ENCODE measurements at places on chromosomes 5 and 9. TPM values are rescaled to one million over a fixed set of nuclear protein-coding genes. Genes with fewer than 3 reads are reported as not detected.

DNA sequence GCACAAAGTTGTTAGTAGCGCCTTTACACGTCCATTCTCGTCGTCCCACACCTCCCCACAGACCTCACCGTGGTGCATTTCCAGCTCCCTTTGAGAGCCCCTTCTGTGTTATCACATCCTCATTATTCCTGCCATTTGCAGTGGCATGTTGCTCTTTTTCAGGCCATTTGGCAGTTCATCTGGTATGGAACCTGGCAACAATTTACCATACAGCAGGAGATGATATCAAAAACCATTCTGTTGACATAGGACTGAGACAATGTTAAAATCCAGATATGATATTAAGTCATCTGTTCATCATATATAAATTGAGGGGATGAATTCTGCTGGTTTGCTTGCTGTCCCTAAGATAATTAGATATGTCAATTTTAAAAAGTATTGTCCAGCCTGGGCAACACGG lies 83.0 kb downstream of the TMEM174 start:
- no peak overlapping the region for H3K4me3 ChIP-seq
- no peak overlapping the region for H3K27ac ChIP-seq
- DNase-seq, result no peak
- peaks cover 25% of the 10 kb centered on the region for H3K27me3 ChIP-seq
- no peaks in the 10 kb centered on the region for H3K36me3 ChIP-seq
- H3K4me1 ChIP-seq, result no peaks in the 10 kb centered on the region

FBP2 gene
- not detected for total RNA-seq

DNA sequence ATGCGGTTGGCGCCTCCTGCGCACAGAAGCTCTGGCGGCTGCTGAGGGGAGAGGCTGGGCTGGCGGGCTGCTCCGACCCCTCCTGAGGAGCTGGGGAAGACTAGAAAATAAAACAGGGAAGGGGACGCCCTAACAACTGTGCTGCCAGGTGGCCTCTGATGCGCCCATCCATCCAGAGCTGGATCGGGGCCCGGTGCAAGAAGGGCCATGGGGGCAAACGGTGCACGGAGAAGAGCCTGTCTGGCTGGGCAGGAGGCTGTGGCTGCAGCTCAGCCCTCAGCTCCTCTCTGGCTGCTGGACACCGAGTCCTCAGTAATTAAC lies 21.0 kb upstream of the MRNIP start:
- no peak overlapping the region for H3K27ac ChIP-seq
- DNase-seq, result no peak
- H3K4me1 ChIP-seq, result no peaks in the 10 kb centered on the region
- peaks cover 41% of the 10 kb centered on the region for H3K36me3 ChIP-seq
- no peaks in the 10 kb centered on the region for H3K27me3 ChIP-seq
- H3K4me3 ChIP-seq, result no peak overlapping the region

DNA sequence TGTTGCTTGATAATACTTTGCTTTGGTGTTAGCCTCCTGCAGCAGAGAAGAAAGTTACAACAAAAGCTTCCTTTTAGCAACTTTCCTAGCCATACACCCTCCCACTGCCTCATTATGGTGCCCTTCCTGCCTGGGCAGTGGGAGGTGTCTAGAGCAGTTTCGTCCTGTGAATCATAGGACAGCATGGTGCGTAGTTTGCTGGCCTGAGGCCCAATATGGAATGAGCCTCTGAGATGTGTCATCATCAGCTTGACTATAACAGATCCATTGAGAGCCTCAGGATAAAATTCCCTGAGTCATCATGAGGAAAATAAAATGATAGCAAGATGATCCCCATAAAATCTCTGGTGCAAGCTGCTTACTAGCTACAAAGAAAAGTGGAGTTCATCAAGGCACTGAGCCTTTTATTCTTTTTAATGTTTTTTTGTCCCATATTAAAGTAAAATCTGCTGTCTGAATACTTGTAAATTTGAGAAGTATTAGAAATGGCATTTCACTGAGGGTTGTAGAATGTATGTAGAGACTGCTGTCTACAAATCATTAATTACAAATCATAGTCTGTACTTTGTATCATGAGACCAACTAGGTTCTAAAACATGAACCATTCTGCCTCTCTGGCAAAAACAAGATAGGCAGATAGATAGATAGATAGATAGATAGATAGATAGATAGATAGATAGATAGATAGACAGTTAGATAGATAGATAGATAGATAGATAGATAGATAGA lies 303.0 kb upstream of the PDE4D start:
- no peaks in the 10 kb centered on the region for H3K36me3 ChIP-seq
- no peaks in the 10 kb centered on the region for H3K27me3 ChIP-seq
- no peaks in the 10 kb centered on the region for H3K4me1 ChIP-seq
- no peak overlapping the region for H3K27ac ChIP-seq

DNA sequence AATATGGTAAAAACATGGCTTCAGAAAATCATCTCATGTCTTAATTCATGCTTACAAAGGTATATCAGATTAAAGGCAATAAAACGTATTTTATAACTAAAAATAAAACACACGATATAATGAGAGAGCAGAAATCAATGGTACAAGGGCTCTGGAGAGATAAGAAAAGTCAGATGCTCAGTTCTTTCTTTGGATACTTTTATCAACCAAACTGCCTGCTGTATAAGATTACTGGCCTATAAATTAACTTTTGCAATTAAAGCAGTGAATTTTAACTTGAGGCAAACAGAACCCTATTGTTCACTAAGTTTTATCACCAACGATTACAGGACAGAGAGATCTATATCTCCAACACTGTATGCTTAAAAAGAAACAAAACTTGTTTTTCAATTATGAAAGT lies 42.1 kb upstream of the HNRNPA0 start:
- H3K4me1 ChIP-seq, result no peaks in the 10 kb centered on the region
- no peaks in the 10 kb centered on the region for H3K36me3 ChIP-seq
- H3K27me3 ChIP-seq, result no peaks in the 10 kb centered on the region
- H3K4me3 ChIP-seq, result no peak overlapping the region
- H3K27ac ChIP-seq, result no peak overlapping the region

PRUNE2 gene
- total RNA-seq, result not detected

All from CD4-positive, alpha-beta T cell (primary cell).